ENCODE measurements at places on chromosomes 6 and 20.

GRCh38 chr6:111503660-111504059, 20.6 kb upstream of the REV3L start:
- no peak for DNase-seq

DNA sequence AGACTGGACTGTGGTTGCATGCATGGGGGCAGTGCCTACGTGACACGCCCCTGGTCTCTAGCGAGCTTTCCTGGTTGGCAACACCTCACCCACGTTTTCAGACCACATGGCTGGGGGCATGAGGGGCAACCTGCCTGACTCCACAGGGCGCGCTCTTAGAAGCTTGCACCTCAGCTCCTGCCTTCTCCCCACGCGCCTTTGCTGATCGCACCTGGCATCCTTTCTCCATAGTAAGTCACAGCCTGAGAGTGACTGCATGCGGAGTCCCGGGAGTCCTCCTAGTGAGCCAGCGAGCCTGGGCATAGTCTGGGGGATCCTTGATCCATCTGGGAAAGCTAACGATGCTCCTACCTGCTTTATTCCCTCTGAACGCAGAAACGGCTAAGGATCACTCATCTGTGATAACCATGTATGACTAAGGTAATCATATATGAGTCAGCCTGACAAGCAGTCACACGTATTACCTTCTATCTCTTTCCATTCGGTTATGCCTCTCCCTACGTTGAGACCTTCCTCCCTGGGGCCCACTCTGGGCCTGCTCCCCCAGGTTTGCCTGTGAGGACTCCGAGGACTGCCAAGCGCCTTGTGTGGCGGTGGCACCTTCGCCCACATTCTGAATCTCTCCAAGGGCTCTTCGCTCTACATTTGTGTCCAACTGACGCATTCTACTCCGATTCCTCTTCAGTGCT, 4.5 kb downstream of the TCFL5 start:
- no peak for DNase-seq

- no peak for DNase-seq
These were observed 895.2 kb upstream of the CITED2 start for GRCh38 chr6:140269591-140270165.

- no peak for DNase-seq
These were observed 114.2 kb downstream of the AHI1 start for GRCh38 chr6:135383301-135383700.

DNA sequence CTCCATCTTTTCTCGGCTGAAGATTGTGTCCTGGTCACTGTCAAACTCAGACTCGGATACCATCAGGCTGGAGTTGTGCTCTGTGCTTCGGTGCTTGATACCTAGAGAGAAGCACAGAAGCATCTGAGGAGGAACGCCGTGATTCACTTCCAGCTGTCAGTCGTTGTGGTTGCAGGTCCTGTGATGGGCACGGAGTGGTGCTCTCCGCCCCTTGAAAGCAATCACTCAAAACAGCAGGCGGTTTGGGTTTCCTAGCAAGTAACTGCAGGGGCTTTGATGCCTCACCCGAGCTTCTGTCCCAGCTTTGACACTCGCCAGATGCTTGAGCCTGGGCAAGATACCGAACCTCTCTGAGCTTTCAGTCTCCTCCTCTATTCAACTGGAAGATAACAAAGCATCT, 52.5 kb downstream of the ALDH5A1 start:
- DNase-seq: no peak

DNA sequence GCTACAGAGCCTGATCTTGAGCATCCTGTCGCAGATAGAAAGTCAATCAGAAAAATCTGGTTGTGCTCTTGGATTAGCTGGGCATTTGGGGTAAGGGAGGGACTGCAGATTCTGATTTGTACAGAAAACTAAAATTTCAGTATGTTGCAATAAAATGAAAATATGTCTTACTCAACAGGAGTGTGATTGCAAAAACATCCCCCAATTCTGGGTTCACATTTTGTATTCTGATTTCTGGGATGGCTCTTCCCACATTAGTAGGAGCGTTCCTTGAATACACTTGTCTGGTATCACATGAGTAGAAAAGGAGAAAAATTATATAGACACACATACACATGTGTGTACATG, 40.5 kb downstream of the PANK2 start:
- DNase-seq: no peak

- DNase-seq: no peak
These were observed 13.4 kb upstream of the GHRH start for GRCh38 chr20:37274851-37275524.

Data from HuH-7 (cell line).